ENCODE measurements at places on chromosomes 12 and 14. TPM values are rescaled to one million over a fixed set of nuclear protein-coding genes. Genes with fewer than 3 reads are reported as not detected.

DNA sequence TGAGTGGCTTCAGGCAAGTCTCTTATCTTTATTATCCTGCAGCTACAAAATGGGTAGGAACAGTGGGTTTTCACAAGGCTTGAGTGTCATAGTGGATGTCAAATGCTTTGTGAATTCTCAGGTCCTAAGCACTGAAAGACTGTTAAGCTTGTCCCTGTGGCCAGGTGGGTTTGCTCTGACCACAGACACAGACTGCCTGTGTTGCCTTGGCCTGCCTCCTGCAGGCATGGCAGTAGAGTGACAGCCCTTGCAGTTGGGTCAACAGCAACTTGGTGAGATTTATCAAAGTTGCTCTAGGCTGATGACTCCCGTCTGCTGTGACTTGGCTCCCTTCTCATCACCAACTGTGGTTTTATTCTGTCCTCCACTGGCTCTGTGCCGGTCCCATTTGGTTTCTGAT, 520.0 kb upstream of the CCDC196 start:
- DNase-seq: no peak

DNA sequence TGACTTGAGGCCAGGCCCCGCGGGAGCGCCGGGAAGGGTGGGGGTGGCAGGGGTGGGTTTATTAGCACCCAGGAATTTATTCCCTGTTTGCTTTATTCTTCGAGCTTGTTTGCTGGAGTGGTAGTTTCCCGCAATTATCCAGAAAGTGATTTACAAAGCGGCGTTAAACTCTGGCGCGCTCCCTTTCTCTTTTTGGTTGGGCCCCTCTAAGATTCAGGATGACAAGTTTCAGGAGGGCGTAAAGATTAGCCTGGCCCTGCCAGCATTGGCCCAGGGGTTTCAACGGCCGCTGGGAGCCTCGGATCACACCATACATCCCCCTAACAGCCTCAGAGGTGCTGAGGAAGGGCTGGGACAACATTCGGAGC, 444 bp upstream of the NKX2-8 start:
- DNase-seq: no peak

- no peak for DNase-seq
These were observed 4.5 kb upstream of the SH2B3 start for GRCh38 chr12:111401167-111401605.

- no peak for DNase-seq
These were observed 13.1 kb downstream of the NKX2-1 start for GRCh38 chr14:36506732-36507614.

DNA sequence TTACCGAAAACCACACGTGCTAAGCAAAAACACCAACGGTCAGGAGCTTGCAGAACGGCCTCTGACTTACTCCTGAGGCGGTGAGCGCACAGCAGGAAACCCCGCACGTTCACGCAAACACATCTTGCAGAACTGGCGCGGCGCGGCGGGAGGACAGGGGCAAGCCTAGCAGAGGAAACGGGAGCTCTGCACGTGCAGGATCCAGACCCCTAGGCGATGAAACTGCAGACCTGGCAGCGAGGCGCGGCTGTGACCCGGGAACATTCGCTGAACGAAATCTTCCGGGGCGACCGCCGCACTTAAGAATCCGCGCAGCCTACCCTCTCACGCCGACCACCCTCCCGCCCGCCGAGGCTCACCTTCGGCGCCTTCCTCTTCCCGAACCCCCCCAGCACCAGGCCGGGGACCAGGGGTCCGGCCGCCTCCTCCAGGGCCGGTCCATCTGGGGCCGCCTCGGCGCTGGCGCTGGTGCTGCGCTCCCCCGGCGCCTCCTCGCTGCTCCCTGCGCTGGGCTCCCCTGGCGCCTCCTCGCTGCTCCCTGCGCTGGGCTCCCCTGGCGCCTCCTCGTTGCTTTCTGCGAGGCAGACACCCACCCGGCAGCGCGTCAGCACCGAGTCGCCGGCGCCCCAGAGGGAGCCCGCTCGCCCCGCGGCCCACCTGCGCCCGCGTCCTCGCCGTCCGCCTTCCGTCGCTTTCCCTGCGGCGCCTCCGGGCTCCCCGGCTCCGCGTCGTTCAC, 615 bp downstream of the DDX51 start:
- DNase-seq: peak; percentile 41

GRCh38 chr12:26338586-26339572, 143.5 kb downstream of the SSPN start:
- no peak for DNase-seq

The GPRC5A gene
- 80.4 TPM for polyA plus RNA-seq

The ARG2 gene
- 33.3 TPM for polyA plus RNA-seq
